ENCODE measurements at places on chromosomes 3 and 15.

- DNase-seq, result peak; percentile 54
Measured at GRCh38 chr3:124700880-124701684, 29.2 kb upstream of the UMPS start.

DNA sequence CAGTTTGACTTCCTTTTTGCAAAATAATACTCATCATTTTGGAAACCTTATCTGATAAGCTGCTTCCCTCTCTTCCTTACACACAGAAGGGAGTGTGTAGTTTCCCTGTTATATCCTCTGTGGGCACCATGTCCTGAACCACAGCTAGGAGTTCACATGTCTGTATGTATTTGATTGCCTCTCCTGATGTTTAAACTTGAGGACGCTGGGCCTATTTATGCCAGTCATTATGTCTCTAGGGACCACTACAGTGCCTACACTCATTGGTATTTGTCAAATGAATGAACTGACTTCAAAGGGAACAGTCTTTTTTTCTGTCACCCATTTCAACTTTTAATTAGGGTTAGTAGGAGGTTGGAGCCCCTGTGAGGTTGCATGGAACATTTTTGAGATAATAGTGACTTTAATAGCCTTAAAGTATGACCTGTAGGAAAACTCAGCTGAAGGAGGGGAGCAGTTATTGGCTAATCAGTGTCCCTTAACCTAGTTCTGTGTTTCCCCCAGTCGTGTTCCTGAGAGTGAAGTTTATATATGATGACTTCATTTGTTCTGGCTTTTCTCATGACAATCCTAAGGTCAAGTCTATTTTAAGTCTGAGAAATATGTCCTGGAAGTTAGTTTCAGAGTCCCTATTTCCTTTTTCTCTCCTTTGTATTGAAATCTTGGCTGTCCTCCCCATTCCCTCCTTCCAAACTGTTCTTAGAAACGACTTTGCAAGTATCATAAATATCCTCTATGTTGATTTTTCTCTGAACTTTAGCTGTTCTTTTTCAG lies 28.9 kb downstream of the PDE8A start:
- no peak for DNase-seq

DNA sequence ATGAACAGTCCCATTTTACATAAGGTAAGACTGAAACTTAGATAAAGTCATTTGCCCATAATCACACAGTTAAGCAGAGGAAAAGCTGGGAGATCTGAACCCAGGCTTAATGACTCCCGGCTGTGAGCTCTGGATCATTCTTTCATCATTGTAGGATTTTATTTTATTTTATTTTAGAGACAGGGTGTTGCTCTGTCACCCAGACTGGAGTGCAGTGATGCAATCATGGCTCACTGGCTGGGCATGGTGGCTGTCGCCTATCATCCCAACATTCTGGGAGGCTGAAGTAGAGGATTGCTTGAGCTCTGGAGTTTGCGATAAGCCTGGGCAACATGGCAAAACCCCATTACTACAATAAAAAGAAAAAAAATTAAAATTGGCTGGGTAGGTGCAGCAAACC lies 31.2 kb upstream of the RAF1 start:
- no peak for DNase-seq

DNA sequence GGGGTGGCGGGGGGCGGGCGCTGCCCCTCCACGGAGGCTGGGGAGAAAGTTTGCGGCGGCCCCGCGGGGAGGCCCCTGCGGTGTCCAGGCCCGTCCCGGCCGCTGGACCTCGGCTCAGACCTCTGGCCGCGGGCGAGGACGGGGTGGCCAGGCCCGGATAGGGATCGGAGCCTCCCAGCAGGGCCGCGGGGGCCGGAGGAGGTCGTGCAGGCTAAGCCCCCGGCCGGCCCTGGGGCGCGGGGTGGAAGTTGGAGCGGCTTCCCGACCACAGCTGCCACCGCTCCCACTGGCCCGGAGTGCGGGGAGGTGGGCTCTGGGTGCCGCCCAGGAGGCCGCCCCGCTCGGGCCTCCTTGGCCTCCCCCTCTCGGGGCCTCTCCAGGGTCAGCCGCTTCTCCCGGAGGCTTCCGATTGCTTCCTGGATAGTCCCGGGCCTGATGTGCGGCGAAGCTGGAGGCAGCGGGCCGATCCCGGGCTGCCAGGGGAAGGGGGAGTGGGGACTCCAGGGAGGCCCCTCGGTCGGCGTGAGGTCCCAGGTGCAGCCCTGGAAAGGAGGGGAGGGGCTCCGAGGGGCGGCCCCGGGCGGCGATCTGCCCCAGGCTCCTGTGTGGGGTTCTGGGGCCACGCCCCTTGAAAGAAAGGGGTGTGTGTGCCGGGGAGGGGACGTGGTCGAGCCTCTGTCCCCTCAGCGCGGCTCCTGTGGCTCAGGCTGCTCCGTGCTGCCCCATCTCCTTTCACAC lies 907 bp downstream of the PLXNA1 start:
- peak; percentile 78 for DNase-seq

- DNase-seq, result no peak
Measured at GRCh38 chr3:23837286-23837685, 31.5 kb downstream of the UBE2E1 start.

DNA sequence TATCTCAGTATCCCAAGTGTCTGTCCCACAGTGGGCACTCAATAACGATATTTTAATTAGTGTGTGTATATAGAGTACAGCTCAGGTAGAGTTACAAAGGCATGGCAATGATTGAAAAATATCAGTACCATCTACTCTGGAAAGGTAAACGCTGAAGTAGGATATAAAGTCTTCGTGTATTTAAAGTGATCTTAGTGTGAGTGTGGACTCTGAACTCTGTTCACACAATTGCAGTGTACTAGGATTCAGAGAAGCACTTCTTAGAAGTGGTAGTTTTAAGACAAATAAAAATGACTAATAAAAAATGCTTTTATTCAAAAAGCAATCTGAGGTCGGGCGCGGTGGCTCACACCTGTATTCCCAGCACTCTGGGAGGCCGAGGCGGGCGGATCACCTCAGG lies 62.9 kb upstream of the RAP2B start:
- no peak for DNase-seq

DNA sequence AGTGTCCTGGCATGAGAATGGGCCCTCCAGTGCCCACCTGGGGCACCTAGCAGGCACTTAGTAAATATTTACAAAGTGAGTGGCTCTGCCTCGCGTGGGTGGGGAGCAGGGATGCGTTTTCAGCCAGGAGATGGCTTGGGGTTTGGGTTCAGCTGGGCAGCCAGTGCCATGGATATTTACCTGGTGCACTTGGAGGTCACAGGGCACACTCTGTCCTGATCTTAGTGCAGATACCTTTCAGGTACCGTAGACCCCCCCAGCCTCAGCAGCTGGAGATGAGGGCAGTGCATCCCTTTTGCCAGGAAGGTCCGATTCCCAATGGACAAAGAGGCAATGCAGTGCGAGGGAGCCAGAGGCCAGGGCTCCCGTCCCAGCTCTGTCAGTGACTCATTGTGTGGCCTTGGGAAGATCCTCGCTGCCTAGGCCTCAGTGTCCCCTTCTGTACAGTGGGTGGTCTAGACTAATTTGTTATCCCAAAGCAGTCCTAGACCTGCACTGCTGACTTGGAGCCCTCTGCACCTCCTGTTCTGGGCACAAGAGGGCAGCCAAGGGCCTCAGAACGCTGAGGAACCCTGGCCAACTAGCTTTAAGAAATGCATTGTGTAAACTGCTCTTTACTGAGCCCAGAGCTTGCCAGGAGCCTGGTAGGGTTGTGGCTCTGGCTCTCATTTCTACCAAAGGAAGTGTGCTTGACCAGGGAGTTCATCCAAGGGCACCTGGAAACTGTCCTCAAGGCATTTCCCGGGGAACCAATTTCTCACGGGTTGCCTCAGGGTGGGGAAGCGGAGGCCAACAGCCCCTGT lies 16.0 kb downstream of the HDAC11 start:
- DNase-seq, result peak; percentile 84

DNA sequence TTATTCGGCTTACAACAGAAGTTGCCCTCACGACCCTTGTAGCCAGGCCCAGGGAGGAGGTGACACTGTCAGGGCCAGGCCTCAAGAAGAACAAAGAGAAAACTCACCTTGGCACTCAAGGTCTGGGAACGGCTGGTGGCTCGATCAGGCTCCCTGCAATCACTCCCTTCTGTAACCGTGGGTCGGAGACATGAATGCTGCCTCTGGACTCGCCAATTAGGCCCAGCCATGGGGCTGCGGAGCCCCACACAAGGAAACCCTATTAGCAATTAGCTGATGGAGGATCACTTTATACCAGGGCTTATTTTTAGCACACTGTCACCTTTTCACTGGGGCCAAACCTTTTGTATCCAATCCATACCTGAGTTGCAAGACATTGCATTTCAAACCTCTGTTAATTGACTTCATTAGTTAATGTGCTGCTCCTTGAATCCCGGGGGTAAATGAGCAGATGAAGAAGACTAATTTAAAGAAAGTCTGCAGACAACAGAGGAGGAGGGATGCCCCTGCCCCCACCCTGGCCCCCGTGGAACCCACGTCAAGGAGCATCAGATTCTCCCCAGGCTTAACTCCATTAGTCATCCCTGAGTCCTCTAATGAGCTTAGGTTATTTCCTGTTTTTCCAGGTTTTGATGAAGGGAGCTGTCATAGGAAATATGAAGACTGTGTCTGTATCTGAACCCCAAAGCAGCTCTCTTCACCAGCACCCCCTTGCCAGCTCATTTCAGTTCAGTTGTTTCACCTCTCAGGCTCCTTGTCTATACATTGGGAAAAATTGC lies 255.3 kb downstream of the RORA start:
- no peak for DNase-seq

DNA sequence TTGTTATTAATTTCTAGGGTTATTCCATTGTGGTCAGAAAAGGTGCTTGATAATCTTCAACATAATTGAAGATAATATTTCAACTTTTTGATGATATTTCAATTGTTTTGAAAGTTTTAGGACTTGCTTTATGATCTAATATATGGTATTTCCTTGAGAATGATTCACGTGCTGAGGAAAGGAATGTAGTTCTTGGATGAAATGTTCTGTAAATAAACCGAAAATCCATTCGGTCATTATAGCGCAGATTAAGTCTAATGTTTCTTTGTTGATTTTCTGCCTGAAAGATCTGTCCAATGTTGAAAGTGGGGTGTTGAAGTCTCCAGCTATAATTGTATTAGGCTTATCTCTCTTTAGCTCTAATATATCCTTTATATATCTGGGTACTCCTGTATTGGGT lies 617.5 kb upstream of the NECTIN3 start:
- DNase-seq, result no peak
